ENCODE measurements at places on chromosomes 13 and 19.
A peak's percentile ranks its signal among the peaks of the same experiment; 100 is the strongest.

- no peak for DNase-seq
Measured at GRCh38 chr13:99523838-99524237, 22.6 kb downstream of the TM9SF2 start.

GRCh38 chr19:39200803-39201115 lies 3.3 kb downstream of the SYCN start:
- DNase-seq = no peak

- DNase-seq = no peak
Measured at GRCh38 chr13:113584870-113585671, 518 bp downstream of the TFDP1 start.

DNA sequence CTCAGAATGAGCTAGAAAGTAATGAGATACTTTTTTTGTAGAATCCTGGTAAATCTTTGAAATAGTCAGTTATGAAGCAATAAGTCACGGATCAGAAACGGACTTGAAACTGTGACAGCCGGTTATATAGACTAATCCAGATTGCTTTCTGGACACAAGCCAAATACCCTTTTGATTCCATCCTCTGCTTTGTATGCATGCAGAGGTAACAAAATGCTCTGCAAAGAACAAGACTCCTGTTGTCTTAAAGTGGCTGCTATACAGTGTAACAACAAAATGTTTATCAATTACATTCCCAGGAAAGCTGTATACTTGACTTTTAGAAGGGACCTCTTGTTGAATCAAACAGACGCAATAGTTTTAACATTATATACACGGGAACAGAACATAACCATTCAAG lies 66.5 kb upstream of the STARD13 start:
- no peak for DNase-seq

GRCh38 chr13:20159646-20160305 lies 1.1 kb downstream of the GJA3 start:
- no peak for DNase-seq

DNA sequence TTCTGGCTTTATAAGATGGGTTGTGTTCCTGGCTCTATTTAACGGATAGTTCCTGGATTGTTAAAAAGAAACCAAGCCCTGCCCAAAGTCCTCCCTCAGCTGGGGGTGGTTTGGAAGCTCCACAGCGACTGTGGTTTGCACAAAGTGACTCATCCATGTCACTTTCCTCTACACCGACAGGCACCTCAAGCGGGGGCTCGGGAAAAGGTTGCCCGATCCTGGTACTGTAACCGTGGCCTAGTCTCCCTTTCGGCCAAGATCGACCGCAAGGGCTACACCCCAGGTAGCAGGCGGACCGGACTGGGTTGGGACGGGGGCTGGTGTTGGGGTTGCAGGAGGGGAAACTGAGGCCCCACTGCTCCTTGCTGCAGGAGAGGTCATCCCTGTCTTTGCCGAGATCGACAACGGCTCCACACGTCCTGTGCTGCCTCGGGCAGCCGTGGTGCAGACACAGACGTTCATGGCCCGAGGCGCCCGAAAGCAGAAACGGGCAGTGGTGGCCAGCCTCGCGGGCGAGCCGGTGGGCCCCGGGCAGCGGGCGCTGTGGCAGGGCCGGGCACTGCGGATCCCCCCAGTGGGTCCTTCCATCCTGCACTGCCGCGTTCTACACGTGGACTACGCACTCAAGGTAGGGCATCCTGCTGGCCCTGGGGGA lies 1.6 kb downstream of the ARRDC2 start:
- peak; percentile 57 for DNase-seq

DNA sequence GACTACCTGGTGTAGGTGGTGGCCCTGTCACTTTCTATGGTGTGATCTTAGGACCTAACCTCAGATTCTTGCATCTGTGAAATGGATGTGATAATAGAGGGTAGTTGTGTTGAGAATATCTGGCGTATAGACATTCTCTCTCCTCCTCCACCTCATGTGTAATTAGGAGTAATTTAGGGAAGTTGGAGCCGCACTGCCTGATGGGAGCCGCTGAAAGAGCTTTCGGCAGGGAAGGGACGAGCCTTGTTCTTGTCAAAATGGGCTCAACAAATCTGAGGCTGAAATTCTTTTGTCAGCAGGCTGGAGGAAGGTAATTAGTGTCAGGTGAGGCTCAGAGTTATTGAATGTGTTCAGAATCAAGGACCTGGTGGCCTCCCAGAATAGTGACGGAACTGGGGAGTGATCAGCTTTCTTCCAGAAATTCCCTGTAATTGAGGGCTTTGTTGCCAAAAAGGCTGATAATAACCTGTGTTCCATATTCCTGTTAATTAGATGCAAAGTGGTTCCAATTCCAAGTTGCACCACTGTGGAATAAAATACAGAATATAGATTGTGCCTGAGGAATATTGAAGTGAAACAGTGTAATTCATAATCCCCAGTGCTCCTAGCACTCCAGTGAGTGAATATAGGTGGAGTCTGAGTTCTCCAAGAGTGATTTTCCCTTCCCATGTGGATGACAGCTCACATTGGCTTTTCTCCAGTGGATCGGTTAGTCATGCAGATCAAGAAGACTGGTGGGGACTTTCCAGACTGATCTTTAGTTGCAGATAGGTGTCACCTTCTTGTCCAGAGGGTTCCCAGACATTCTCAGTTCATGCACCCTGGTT lies 47.5 kb downstream of the SPATA13 start:
- peak; percentile 46 for DNase-seq

DNA sequence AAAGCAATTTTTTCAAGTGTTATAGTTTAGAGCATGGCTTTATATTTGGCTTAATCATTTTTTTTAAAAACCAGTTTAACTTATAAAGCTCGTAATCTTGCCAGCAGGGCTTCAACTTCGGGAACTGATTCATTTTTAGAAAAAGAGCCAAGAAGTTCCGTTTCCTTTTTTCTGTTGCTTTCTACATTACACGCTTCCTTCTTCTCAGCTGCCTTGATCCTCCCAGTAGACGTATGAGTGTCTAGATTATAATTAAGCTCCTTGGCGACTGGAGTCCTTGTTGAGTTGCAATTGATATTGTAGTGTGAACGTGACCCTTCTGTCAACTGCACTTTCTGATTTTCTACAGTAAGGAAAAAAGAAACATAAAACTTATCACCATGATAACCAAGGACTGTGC lies 497.2 kb downstream of the DIAPH3 start:
- DNase-seq = peak; percentile 31

DNA sequence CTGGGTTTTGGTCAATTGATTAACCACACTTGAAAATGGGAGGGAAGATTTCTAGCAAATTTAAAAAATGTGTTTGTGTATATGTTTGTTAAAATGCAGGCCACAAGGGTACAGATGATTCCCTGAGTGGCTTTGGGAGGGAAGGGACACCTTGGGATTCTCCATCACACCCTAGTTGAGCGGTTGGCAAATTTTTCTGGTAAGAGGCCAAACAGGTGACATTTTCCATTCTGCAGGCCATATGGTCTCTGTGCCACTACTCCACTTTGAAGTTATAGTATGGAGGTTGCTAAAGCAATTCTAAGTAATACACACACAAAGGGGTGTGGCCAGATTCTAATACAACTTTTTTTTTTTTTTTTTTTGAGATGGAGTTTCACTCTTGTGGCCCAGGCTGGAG lies 12.9 kb upstream of the MED26 start:
- no peak for DNase-seq

- DNase-seq = peak; percentile 52
Measured at GRCh38 chr13:110716247-110716515, 2.7 kb downstream of the ING1 start.

DNA sequence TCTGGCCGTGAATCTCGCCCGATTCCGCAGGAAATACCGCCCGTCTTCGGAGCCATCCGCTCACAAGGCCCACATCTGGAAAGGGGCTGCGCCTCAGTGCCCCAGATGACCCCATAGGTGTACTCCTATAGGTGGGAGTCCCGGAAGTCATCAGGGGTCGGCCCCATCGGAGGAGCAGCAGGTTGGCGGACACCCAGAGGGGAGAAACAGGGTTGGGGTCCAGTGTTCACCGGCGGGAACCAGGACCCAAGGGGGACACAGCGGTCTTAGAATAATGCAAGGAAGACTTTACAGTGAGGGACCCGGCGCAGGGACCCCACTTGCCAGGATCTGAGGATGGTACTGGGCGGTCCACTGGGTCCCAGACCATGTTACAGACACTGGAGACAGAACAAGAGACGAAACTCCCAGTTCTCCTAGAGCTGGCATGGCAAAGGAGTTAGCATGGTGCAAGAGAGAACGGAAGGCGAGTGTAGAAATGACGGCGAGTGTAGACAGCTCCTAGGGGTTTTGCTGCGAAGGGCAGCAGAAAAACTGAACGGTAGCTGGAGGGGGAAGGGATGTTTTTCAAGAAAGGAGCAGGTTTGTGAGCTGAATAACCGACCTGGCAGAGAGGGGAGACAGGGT lies 4.2 kb upstream of the RGL3 start:
- no peak for DNase-seq

DNA sequence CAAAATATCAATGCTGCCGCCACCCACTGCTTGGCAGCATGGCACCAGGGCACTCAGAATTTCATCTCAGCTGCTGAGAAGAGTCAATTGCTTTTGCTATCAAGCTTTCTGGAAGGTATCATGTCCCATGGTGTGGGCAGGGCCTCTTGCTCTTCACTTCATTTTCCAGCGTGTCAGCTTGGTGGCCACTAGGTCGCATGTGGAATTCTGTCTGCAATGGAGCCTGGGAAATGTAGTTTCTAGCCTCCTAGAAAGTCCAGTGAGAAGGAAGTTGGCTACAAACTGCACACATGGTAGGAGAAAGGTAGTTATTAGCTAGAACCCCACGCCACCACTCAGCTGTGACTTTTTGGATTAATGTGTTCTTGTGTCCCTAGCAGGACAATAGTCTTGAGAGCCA lies 105.3 kb downstream of the MYO16 start:
- DNase-seq = no peak

GRCh38 chr19:4768934-4769777 lies 22.4 kb upstream of the FEM1A start:
- peak; percentile 78 for DNase-seq

GRCh38 chr13:112194167-112194530 lies 127.2 kb downstream of the SOX1 start:
- DNase-seq = no peak

GRCh38 chr19:49639401-49640112 lies 386 bp downstream of the RRAS start:
- no peak for DNase-seq

DNA sequence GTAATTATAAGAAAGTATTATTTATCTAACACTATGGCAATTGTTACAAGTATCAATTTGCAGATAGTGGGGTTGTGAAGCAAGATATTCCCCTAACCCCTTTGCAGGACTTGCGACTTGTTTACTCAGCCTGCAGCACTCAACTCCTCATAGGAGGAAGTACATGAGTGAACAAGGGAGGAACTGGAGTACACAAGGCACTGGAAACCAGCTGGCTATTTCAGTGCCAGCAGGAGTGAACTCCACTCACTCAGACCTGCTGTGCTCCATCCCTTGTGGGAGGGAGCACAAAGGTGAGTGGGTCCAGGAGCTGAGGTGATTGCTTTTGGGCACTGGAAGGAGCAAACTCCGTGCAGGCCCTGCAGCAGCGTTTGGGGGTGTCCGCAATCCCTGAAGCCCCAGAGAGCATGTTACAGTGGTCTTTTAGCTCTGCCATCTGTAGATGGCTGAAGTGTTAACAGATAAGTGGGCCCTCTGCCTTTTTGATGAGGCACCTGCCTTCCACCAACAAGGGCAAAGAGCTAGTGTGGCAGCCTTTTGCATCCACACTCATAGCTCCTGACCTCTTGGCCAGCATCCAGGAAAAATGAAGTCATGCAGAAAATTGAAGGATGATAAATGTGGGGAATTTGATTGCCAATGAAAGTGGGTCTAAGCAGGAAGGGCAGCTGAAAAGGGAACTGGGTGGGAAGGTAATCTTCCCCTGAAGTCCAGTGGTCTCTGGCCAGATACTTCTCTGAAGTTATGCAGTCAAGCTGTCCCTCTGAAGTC lies 802.2 kb upstream of the MIR17HG start:
- DNase-seq = no peak

GRCh38 chr13:113187883-113188665 lies 20.4 kb downstream of the PCID2 start:
- DNase-seq = no peak

DNA sequence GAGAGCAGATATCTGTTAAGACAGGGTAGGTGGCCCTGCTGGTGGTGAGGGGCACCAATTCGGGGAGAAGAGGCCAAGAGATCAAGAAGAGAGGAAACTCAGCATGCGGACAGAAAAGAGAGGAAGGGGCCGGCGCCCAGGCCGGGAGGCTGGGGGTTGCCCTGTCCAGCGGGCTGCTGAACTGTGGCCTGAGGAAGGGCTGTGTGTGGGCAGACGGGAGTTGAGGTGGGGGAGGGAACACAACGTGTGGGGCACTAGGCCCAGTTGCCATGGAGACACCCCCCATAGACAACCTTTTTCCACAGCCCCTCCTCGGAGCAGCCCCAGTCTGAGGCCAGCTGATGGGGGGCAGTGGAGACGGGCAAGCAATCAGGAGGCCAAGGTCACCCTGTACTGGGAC lies 2.5 kb upstream of the CACNG8 start:
- no peak for DNase-seq

DNA sequence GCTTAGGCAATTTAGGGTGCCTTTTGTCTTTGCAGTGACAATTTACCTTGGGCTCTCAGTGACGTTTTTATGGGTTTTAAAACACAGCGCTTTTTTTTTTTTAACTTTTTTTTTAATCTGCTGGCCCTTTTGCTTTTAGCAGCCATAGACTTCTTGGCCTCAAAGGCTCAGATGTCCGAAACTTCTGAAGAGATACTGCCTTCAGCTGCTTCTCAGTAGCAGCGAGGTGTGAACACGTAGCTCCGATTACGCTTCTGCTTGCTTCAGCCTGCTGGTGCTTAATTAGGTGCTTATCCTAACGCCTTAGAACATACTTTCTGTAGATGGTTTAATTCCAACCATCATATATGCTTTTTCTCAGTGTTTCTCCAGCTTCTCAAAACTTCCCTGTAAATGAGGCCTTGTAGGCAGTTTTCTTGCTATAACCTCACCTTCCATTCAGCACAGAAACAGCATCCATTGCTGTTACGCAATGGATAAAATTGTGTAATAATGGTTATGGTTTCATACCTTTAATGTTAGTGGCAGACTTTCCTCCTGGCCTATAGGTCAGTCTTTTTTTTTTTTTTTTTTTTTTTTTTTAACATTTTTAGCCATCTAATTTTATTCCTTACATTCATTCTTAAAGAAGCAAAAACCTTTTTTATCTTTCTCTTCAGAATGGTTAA lies 723.9 kb downstream of the GPC5 start:
- DNase-seq = no peak

DNA sequence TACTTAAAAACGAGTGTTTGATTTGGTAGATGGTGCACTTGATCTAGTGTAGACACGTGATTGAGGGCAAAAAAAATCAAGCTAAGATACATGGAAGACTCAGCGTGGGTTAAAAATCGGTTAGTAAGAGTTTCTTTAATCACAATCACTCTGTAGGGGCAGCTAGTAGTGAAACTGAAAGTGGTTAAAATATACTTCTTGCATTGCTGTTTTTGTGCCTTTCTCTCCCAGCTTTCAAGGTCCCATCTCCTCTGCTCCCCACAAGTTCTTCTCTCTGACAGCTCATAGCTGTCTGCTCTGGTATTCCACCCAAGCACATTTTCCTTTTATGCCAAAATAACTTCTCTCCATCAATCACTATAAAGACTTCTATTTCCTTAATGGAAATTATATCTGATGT lies 1089.7 kb downstream of the EFNB2 start:
- no peak for DNase-seq

GRCh38 chr13:36858290-36858689 lies 39.3 kb downstream of the RFXAP start:
- DNase-seq = peak; percentile 48

Measured in inflammatory macrophage (primary cell).